ENCODE measurements at places on chromosomes 2 and 18. TPM values are rescaled to one million over a fixed set of nuclear protein-coding genes. Genes with fewer than 3 reads are reported as not detected.

DNA sequence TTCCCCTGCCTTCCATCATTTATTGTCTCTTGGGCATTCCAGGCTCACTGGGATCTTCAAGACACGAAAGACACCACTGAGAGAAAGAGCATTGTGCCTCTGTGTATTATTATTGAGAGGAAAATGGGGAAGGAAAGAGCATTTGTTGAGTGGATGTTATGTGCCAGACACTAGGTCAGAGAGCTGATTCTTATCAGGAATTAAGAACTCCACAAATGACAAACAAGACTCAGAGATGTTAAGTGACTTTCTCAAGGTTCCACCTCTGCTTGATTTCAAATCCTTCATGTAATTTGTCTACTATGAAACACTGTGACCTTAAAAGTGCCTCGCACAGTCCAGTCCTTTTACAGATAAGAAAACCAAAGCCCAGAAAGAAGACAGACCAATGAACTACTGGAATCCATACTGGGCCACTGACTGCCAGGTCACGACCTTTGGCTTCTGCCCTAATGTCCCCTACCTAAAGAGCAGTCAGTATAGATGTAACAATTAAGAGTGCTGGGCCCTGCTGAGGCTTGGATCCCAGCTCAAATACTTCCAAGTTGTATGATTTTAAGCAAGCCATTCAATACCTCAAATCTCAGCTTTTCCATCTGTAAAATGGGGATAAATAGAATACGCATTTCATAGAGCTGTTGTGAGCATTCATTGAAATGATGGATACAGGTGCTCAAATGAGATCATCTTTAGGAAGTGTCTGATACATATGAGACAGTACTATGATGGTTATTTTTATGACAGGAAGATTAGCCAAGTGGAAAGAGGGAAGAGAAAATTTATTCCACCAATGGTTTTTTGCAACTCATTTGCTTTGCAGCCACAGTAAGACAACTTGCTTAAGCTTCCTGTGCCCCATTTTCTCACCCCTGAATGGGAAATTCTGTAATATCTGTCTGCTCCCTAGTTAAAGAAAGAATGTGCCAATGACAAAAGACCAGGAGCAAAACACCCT lies 10.9 kb downstream of the KLF7 start:
- H3K36me3 ChIP-seq, result no peaks in the 10 kb centered on the region
- H3K4me3 ChIP-seq, result no peak overlapping the region
- H3K27me3 ChIP-seq, result no peaks in the 10 kb centered on the region
- no peaks in the 10 kb centered on the region for H3K4me1 ChIP-seq
- DNase-seq, result no peak
- no peak overlapping the region for H3K27ac ChIP-seq

GRCh38 chr2:191894681-191895147 lies 47.8 kb upstream of the CAVIN2 start:
- H3K36me3 ChIP-seq, result no peaks in the 10 kb centered on the region
- no peak overlapping the region for H3K4me3 ChIP-seq
- no peak overlapping the region for H3K27ac ChIP-seq
- no peaks in the 10 kb centered on the region for H3K27me3 ChIP-seq
- no peak for DNase-seq
- H3K4me1 ChIP-seq, result no peaks in the 10 kb centered on the region

DNA sequence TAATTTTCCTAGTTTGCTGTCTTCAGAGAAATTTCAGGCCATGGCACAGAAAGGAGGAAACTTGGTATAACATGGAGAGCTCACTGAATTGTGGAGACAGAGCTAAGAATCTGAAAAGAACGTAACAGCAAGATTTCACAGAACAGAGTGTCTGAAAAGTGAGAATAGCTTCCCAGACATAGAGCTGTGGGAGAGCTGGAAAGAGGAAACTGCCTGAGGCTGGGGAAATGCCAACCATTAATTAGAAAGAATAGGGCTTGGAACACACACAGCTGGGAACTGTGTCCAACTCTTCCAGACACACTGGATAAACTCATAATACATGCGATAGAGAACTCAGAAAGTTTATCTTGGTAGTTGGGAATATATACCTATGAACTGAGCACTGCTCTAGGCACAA lies 51.6 kb upstream of the KYNU start:
- H3K36me3 ChIP-seq, result no peaks in the 10 kb centered on the region
- no peaks in the 10 kb centered on the region for H3K4me1 ChIP-seq
- H3K27me3 ChIP-seq, result no peaks in the 10 kb centered on the region
- no peak for DNase-seq

GRCh38 chr2:7437716-7438632 lies 520.8 kb downstream of the RNF144A start:
- H3K4me1 ChIP-seq, result no peaks in the 10 kb centered on the region
- H3K27ac ChIP-seq, result no peak overlapping the region
- H3K4me3 ChIP-seq, result no peak overlapping the region
- DNase-seq, result no peak

DNA sequence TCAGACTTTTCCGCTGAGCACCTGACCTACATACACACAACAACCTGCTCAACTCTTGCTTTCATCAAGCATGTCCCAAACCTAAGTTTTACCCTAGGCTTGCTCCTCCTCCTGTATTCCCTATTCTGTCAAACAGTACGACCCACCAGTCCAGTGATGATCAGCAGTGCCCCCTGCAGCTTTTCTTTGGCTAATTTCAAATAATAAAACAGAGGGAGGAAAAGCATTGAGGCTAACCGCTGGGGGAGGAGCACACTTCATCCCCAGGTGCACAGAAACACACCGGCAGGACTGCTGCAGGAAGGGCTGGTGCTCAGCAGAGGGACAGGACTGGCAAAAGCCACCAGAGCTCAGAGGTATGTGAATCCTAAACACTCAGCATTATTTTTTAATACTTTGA lies 21.2 kb downstream of the E2F6 start:
- no peaks in the 10 kb centered on the region for H3K4me1 ChIP-seq
- no peak overlapping the region for H3K27ac ChIP-seq
- no peaks in the 10 kb centered on the region for H3K36me3 ChIP-seq
- no peaks in the 10 kb centered on the region for H3K27me3 ChIP-seq

The AQP12B gene
- 7.9 TPM for total RNA-seq

The AP1S3 gene
- 12.0 TPM for total RNA-seq

All from colonic mucosa (tissue), 4 donors.